M059J (cell line): ENCODE measurements at places on chromosomes 3 and 15.

DNA sequence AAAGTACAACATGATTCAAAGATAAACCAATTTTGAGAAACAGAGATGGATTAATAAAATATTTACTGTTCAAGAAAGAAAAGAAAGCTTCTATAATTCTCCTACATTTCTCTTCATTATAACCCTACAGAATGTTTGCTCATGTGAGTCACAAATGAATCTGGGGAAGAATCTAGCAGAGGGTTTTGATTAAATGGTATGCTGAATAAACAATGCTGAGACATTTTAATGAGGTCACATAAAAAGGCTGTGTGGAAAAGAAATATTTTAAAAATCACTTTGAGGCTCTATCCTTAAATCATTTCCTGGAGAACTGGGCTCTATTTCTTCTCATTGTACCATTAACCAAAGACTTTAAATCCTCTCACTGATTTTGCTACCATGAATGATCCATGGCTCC lies 727.7 kb downstream of the NTRK3 start:
- DNase-seq, result peak; percentile 58

DNA sequence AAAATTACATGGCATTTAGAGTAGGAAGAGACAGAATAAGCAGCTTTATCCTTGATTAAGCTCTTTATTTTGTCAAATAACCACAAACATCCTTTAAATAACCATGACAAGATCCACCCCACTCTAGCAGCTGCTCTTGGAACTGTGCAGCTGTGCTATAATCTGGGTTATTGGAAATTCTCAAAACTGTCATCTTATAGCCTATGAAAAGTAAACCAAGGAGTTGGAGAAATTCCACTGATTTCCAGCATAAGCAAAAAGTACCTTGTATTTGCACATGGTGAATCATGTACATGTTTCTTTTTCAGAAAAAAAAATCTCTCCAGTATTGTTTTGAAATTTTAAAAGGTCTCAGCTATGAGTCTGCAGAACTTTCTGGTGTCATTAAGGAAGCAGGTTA lies 88.8 kb upstream of the ABI3BP start:
- DNase-seq, result peak; percentile 8

- DNase-seq, result no peak
Measured at GRCh38 chr15:75156326-75157215, 45.1 kb upstream of the C15orf39 start.

- DNase-seq, result no peak
Measured at GRCh38 chr15:100652116-100652515, 49.7 kb downstream of the ASB7 start.

- peak; percentile 94 for DNase-seq
Measured at GRCh38 chr3:157082305-157082982, 77.5 kb downstream of the CCNL1 start.

DNA sequence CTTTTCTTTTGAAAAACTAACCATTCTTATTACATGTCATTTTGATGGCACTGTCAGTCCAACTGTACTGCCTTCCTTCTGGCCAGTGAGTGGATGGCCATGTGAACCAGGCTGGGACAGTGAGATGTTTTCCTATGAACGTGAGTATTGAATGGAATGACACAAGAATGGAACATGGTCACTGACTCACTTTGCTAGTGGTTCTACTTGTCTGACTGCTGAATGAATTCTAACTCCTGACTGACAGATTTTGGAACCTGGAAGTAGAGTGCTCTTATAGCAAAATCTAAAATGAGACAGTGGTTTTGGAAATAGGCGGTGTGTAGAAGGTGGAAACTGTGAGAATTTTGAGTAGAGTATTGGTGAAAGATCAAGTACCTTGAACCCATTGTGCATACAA lies 606.9 kb upstream of the KCNMB2 start:
- DNase-seq, result peak; percentile 77

DNA sequence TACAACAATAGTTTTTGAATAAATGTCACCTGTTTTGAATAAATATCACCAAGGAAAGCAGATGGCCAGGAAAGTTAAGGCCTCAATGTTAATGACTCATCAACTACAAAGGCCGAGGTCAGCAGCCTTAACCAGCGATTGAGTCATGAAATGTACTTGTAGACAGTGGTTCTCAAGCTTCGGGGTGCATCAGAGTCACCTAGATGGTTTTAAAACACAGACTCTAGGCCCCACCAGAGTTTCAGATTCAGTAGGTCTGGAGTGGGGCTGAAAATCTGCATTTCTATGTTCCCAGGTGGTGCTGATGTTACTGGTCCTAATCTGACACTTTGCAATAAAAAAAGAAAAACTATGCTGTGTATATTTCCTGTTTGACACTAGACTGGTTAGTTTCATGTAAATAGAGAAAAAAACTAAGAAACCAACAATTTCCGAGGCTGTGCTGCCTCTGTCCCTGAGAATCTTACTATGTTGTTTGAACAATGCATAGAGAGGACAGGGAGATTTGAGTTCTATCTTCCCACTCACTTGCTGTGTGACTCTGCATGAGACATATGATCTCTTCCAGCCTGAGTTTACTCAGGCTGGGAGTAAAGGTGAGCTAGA lies 9.8 kb downstream of the RAB27A start:
- DNase-seq, result peak; percentile 96

- DNase-seq, result no peak
Measured at GRCh38 chr3:174089592-174089991, 692.0 kb downstream of the NLGN1 start.

DNA sequence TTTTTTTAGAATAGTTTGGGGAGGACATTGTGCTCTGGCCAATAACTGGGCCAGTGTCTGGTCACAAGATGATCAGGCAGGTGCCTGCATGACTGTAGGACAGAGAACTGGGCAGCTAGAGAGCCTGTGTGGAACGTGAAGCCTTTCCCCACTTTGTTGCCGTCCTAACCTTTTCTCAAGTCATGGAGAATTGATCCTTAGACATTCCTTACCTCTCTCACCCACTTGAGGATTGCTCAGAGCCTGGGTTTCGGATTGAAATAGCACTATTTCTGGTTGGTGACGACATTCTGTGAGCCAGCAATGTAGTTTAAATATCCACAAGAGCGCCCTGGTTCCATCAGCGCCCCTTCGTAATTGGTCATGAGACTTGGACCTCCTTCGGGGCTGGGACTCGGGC lies 138.4 kb downstream of the IGF1R start:
- DNase-seq, result no peak

DNA sequence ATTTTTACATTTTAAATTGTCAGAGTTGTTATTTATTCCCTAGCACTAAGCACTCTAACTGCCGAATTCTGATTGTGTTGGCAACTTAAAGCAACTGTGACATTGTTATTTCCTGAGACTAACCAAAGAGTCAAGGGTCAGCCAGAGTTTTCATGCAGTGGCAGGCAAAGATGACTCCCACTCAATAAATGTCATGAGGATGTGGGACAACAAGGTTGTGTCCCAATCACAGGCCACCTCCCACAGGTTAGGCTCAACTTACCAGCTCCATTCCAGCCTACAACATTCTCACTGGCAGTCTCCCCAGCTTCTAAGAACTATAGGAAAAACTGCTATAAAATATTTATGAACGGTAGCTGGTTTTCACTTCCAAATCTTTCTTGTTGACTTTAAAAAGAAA lies 80.1 kb downstream of the RSL24D1 start:
- DNase-seq, result peak; percentile 2
